ENCODE measurements at places on chromosomes 1 and 21.

GRCh38 chr1:202965422-202965821 is 1.6 kb downstream of the CYB5R1 start:
- no peak for DNase-seq

- DNase-seq: no peak
These were observed 9.9 kb downstream of the CEP104 start for GRCh38 chr1:3847081-3847480.

GRCh38 chr1:50977575-50978143 is 7.6 kb downstream of the CDKN2C start:
- no peak for DNase-seq

GRCh38 chr21:44732263-44732662 is 20.9 kb upstream of the TSPEAR start:
- no peak for DNase-seq

DNA sequence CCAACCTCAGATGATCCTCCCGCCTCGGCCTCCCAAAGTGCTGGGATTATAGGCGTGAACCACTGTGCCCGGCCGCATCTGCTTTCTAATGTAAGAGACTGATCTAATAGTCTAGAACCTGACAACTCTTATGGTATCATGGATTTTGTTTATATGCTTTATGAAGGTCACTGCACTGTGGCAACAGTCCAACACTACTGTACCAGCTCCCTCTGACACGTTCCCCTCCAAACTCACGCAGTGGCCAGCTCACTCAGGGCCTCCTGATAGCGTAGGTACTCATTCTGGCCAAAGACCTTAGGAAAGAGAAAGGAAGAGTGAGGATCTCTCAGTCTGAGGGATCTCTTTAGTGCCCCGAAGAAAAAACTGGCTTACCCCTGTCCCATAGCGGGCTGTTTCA is 6.0 kb upstream of the CFAP141 start:
- no peak for DNase-seq

GRCh38 chr1:44333376-44333775 is 21.7 kb downstream of the ERI3 start:
- DNase-seq: no peak
